ENCODE measurements at places on chromosomes 2 and 18.

GRCh38 chr18:11025671-11026070 is 123.7 kb downstream of the PIEZO2 start:
- DNase-seq: no peak

DNA sequence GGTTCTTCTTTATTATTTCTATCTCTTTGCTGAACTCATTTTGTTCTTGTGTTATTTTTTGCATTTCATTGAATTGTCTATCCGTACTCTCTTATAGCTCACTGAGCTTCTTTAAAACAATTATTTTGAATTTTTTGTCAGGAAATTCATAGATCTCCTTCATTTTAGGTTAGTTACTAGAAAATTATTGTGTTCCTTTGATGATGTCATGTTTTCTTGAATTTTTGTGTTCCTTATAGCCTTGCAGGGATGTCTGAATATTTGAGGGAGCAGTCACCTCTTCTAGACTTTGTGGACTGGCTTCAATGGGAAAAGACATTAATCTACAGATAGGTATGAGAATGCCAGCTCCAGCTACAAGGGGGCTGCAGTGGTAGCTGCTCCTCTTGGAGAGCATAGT is 20.7 kb upstream of the OSBPL6 start:
- no peak for DNase-seq

GRCh38 chr2:213266421-213266820 is 17.8 kb upstream of the SPAG16 start:
- no peak for DNase-seq

GRCh38 chr2:178679891-178680290 is 127.3 kb downstream of the TTN start:
- DNase-seq: no peak

DNA sequence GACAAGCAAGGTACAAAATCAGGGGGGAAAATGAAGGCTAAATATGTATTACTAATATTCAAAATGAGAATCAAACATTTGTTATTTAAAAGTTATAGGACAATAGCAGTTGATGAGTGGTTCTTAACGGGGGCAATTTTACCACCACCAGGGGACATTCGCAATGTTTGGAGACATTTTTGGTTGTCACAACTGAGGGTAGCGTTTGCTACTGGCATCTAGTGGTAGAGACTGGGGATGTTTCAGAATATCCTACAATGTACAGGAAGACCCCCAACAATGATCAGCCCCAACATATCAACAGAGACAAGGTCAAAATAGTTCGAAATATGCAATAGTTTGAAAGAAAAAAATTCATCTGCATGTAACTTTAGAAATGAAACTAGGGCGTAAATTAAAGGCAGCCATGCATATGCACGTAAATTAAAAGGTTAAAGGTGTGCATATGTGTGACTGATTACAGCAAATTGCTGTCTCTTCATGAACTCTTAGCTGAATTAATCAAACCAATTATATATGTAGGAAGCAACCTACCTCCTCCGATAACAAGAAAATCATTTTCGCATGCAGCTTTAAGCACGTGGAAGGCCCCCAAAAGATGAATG is 61.2 kb upstream of the CUL3 start:
- no peak for DNase-seq

DNA sequence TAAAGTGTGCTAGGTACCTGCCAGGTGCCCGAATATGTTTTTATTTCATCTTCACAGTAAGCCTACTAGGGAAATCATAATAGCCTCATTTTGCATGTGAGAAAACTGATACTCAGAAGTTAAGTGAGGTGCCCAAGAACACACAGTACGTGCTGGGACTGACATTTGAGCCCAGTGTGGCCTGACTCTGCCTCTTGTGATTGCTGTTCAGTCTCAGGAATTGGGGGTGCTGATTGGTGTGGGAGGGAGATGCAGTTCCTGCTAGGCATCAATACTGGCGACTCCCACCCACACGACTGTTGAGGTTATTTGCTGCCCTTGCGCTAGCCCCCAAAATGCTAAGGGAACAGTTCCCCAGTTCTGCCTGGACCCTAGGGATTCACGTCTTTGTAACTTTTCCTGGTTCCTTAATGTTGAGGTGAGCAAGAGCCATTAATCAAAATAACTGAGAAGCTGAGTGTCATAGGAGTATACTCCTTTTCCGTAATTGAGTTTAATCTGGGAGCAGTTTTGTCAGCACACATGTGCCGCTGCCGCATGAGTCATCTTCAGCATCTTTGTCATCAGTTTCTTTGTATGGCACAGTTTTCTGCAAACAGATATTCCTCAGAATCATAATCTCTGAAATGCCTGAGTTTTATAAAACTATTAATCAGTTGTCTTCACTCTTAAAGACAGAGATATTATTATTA is 120.7 kb downstream of the NCK2 start:
- DNase-seq: no peak

DNA sequence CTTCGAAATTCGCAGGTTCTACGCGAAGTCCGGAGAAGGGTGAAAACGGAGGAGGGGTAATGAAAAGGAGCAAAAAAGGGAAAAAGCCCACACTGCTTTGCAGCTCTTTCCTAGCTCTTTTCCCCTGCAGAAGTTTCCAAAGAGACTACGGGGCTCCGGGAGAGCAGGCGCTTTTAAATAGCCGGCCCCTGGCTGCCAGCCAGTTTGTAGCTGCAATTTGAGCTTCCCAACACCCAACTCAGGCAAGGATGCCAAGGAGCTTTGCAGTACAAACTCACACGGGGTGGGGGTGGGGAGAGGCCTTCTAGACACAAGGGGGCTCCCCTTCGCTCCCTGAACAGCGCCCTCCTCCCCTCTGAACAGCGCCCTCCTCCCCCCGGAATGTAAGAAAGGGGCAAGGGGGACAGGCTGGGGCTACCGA is at the start of gene IGFBP5:
IGFBP5 (minus strand) TSS at position 149 of the 421 bp plus-strand sequence. CDS start 774 bp downstream, outside the sequence.
- no peak for DNase-seq

DNA sequence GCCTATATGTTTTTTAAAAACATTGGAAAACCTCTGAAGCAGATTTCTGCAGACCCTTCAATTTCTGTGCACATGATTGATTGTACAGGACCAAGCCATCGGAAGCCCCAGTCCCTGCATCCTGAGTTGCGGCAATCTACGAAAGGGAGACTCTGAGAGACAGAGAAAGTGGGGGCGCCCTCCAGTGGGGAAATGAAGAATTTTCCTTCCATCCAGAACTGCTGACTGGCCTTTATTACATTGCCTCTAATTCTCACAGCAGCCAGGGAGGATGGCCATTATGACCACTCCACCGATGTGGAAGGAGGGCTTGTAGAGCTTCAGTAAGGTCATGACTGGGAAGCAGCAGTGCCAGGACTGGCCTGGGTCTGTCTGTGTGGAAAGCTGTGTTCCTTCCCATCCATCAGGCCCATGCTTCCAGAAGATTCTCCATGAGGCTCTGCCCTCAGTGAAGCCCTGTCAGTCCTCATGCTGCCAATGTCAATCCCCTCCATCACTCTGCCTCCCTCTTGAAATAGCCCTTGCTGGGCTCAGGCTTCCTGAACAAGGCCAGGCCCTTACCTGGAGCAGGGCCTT is 20.0 kb upstream of the RESP18 start:
- peak; percentile 60 for DNase-seq

GRCh38 chr2:136356125-136357006 is 238.4 kb upstream of the CXCR4 start:
- no peak for DNase-seq
